ENCODE measurements at places on chromosomes 2 and 18.

DNA sequence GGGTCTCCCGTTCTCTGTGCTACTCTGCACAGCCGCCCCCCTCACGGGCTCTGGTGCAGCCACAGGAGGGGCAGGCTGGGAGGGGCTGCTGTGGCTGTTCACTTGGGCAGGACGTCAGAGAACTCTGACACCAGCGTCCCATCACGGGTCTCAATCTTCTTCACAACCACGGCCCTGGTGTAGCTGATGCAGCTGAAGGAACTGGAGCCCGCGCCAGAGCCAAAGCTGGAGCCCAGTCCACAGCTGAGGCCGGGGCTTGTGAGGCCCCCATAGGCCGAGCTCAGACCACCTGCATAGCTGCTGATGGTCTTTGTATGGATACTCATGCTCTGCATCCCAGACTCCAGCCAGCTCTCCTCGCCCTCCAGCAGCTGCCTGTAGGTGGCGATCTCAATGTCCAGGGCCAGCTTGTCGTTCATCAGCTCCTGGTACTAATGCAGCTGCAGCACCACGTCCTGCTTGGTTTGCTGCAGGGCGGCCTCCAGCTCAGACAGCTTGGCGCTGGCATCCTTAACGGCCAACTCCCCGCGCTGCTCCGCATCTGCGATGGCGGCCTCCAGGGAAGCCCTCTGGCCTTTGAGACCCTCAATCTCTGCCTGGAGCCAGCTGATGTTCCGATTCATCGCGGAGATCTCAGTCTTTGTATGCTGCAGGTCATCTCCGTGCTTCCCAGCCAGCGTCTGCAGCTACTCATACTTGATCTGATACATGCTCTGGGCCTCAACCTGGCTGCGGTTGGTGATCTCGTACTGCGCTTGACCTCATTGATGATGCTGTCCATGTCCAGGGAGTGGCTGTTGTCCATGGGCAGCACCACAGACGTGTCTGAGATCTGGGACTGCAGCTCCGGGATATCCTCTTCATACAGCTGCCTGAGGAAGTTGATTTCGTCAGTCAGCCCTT, 7.4 kb upstream of the DUSP19 start:
- peaks cover 6% of the 10 kb centered on the region for H3K4me1 ChIP-seq
- H3K27ac ChIP-seq: no peak overlapping the region
- no peak overlapping the region for H3K4me3 ChIP-seq
- H3K36me3 ChIP-seq: no peaks in the 10 kb centered on the region

DNA sequence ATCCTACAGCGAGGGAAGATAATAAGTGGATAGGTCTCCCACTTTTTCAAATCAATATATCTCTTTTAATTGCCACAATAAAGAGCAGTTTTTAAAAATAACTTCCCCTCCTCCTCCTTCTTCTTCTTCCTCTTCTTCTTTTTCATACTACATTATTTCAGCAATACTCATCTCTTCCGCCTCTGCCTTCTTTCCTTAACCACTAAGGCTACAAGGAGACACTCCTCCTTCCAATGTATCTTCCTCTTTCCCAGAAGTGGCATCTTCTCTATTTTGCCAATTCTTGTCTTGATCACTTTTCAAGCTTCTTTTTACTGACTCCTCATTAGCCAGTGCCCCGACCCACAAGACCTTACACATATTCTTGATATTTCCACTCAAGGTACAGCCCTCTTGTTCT, 546.6 kb upstream of the CHAC2 start:
- no peak overlapping the region for H3K4me3 ChIP-seq
- no peak overlapping the region for H3K27ac ChIP-seq
- no peaks in the 10 kb centered on the region for H3K4me1 ChIP-seq
- H3K36me3 ChIP-seq: no peaks in the 10 kb centered on the region

GRCh38 chr18:56869189-56869777, 218.1 kb downstream of the WDR7 start:
- DNase-seq: no peak
- H3K27ac ChIP-seq: no peak overlapping the region
- H3K27me3 ChIP-seq: no peaks in the 10 kb centered on the region
- no peaks in the 10 kb centered on the region for H3K36me3 ChIP-seq
- H3K4me3 ChIP-seq: no peak overlapping the region
- H3K4me1 ChIP-seq: peaks cover 6% of the 10 kb centered on the region

DNA sequence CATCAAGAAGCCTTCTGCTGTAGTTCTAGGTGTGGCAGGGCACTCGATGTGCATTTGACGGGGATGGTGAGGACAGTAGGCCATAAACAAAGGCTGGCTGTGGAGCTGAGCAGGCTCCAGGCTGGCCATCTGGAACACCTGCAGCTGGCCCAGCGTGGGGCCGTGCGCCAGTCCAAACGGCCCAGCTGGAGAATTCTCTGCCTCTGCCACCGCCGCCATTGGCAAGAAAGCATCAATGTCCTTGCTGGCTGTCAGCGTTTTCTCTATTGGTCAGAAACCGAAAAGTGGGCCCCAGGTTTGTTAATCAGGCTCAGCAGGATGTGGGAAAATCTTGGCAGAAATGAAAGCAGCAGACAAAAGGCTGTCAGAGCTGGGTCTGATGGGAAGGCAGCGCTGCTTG, 24.0 kb upstream of the CTIF start:
- no peak overlapping the region for H3K27ac ChIP-seq
- H3K27me3 ChIP-seq: no peaks in the 10 kb centered on the region
- H3K36me3 ChIP-seq: no peaks in the 10 kb centered on the region
- no peak for DNase-seq

- DNase-seq: no peak
- no peak overlapping the region for H3K27ac ChIP-seq
- peaks cover 47% of the 10 kb centered on the region for H3K4me1 ChIP-seq
- H3K27me3 ChIP-seq: no peaks in the 10 kb centered on the region
- no peak overlapping the region for H3K4me3 ChIP-seq
- H3K36me3 ChIP-seq: peaks cover 61% of the 10 kb centered on the region
Measured at GRCh38 chr2:20626698-20627513, 24.0 kb downstream of the HS1BP3 start.

GRCh38 chr18:9437021-9437437, 38.3 kb upstream of the RALBP1 start:
- no peak for DNase-seq
- H3K36me3 ChIP-seq: no peaks in the 10 kb centered on the region
- H3K4me3 ChIP-seq: no peak overlapping the region
- peaks cover 9% of the 10 kb centered on the region for H3K4me1 ChIP-seq
- no peak overlapping the region for H3K27ac ChIP-seq
- no peaks in the 10 kb centered on the region for H3K27me3 ChIP-seq

DNA sequence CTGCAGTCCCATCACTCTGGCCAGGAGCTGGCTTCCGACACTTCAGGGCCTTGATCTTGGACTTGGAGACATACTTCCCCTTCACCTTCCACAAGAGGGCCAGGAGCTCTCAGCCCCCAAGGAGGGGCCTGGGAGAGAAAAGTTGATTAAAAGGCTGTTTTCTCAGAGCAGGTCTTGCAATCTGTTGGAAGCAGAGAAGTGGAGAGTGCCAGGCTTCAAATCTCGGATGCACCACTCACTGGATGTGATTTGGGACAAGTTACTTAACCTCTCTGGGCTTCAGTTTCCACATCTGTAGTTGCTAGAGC, 255.3 kb downstream of the CYP26B1 start:
- no peaks in the 10 kb centered on the region for H3K36me3 ChIP-seq
- no peaks in the 10 kb centered on the region for H3K27me3 ChIP-seq
- no peak overlapping the region for H3K27ac ChIP-seq
- DNase-seq: no peak
- no peaks in the 10 kb centered on the region for H3K4me1 ChIP-seq

DNA sequence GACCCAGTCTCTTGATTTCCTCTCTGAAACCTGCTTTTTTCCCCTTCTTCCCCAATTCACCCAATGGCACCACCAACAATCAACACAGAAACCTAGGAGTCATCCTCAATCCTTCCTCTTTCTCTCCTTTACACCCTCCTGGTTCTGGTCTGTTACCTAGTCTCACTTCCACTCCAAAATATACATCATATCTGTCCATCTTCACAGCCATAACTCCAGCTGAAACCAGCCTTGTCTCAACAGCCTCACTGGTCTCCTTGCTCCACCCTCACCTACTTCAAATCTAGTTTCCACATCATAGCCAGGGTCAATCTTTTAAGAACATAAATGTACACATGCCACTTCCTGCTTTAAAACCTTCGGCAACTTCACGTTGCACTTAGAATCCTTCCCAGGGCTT, 11.8 kb upstream of the TWSG1 start:
- H3K27ac ChIP-seq: no peak overlapping the region
- H3K36me3 ChIP-seq: no peaks in the 10 kb centered on the region
- no peak overlapping the region for H3K4me3 ChIP-seq
- DNase-seq: no peak
- H3K4me1 ChIP-seq: no peaks in the 10 kb centered on the region

- no peaks in the 10 kb centered on the region for H3K36me3 ChIP-seq
- H3K27me3 ChIP-seq: no peaks in the 10 kb centered on the region
- H3K4me3 ChIP-seq: no peak overlapping the region
- H3K4me1 ChIP-seq: no peaks in the 10 kb centered on the region
Measured at GRCh38 chr2:132680544-132680943, 10.5 kb upstream of the LYPD1 start.

DNA sequence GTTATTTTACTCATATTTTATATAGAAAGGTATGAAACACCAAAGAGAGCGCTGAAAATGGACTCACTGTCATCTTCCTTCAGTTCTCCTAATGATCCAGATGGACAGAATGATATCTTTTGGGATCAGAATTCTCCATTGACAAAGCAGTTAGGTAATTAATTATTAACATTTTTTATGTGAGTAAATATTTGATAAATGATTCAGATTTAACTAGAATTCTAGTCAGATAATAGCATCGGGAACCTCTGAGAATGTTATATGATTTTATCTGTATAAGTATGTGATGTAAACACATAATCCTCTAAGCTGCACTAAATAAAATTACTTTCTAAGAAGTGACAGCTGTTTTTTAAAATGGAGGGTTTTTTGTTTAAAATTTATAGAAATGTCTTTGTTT, 2.0 kb downstream of the ETAA1 start:
- no peaks in the 10 kb centered on the region for H3K36me3 ChIP-seq
- no peaks in the 10 kb centered on the region for H3K27me3 ChIP-seq
- DNase-seq: no peak
- H3K4me3 ChIP-seq: no peak overlapping the region
- no peak overlapping the region for H3K27ac ChIP-seq

- no peaks in the 10 kb centered on the region for H3K4me1 ChIP-seq
- peaks cover 3% of the 10 kb centered on the region for H3K36me3 ChIP-seq
Measured at GRCh38 chr2:8858910-8859309, 21.5 kb upstream of the KIDINS220 start.

GRCh38 chr18:21000667-21001066, 110.9 kb downstream of the ROCK1 start:
- H3K27me3 ChIP-seq: no peaks in the 10 kb centered on the region
- H3K27ac ChIP-seq: no peak overlapping the region
- no peaks in the 10 kb centered on the region for H3K4me1 ChIP-seq
- H3K36me3 ChIP-seq: peaks cover 7% of the 10 kb centered on the region
- no peak overlapping the region for H3K4me3 ChIP-seq

GRCh38 chr2:17334300-17334699, 183.9 kb downstream of the RAD51AP2 start:
- H3K4me3 ChIP-seq: no peak overlapping the region
- no peaks in the 10 kb centered on the region for H3K4me1 ChIP-seq
- H3K27ac ChIP-seq: no peak overlapping the region
- no peaks in the 10 kb centered on the region for H3K27me3 ChIP-seq
- DNase-seq: no peak
- no peaks in the 10 kb centered on the region for H3K36me3 ChIP-seq

- no peaks in the 10 kb centered on the region for H3K4me1 ChIP-seq
- H3K36me3 ChIP-seq: peaks cover 13% of the 10 kb centered on the region
- DNase-seq: no peak
- no peak overlapping the region for H3K27ac ChIP-seq
Measured at GRCh38 chr2:135603543-135603942, 72.3 kb downstream of the R3HDM1 start.

DNA sequence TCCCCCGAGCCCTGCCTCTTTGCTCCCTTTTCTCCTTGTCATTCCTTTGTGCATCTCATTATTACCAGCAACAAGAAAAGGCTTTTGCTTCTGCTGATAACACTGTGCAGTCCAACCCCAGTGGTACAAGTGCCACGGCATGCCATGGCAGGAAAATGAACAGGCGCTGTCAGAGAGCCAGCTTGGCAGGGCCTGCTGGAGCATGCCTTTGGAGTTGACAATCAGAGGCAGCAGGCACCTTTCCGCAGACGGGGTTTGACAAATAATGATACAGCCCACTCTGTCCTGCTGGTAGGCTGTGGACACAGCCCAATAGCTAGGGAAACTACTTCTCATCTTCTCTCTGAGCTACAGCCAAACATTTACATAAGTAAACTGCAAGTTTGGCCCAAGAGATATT, 243.9 kb upstream of the LRRTM1 start:
- no peak for DNase-seq
- H3K36me3 ChIP-seq: no peaks in the 10 kb centered on the region
- no peak overlapping the region for H3K27ac ChIP-seq
- no peaks in the 10 kb centered on the region for H3K4me1 ChIP-seq

GRCh38 chr2:199778655-199779054, 72.3 kb downstream of the FTCDNL1 start:
- H3K27ac ChIP-seq: no peak overlapping the region
- H3K27me3 ChIP-seq: no peaks in the 10 kb centered on the region
- H3K4me1 ChIP-seq: no peaks in the 10 kb centered on the region
- H3K4me3 ChIP-seq: no peak overlapping the region
- H3K36me3 ChIP-seq: no peaks in the 10 kb centered on the region

Measured in spinal cord (tissue), 10 donors.